ENCODE measurements at places on chromosomes 2 and 18. TPM values are rescaled to one million over a fixed set of nuclear protein-coding genes. Genes with fewer than 3 reads are reported as not detected.
A peak's percentile ranks its signal among the peaks of the same experiment; 100 is the strongest.

ALPG gene
- not detected for total RNA-seq

DNA sequence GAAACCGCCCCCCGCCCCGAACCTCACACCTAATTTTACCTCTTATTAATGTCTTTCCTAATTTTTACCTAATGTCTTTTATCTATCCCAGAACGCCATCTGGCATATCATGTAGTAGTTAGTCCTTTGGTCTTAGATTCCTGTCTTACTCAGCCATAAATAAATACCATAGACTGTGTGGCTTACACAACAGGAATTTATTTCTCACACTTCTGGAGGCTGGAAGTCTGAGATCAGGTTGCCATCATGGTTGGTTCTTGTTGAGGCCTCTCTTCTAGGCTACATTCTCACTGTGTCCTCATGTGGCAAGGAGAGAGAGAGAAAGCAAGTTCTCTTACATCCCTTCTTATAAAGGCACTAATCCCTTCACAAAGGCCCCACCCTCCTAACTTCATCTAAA lies 46.8 kb downstream of the RHBDD1 start:
- no peak for DNase-seq

DNA sequence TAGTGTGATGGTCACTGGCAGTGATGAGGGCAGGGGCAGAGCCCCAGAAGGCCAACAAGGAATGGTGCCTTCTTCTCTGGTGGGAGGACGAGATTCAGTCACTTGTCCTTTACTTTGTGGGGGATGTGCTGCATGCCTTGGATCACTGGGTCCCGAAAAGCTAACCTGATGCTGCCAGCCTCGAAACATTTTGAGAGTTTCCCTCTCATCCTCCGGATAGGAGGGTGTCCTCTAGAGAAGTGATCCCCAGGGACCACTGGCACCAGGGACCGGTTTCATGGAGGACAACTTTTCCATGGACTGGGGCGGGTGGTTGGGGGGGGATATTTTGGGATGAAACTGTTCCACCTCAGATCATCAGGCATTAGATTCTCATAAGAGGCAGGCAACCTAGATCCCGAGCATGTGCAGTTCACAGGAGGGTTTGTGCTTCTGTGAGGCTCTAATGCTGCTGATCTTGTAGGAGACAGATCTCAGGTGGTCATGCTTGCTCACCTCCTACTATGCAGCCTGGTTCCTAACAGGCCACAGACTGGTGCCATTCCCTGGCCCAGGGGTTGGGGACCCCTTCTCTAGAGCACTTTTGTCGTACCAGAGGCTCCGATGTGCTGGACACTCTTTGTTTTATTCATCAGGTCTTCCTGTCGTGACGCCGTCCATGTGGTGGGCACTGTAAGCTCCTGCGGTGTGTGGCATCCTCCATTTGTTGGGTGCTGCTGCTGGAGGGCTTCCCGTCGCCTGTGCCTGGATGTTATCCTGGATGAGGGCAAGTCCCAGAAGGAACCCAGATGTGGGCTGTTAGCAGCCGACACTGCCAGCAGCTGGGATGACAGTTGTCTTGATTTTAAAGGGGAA lies 68.5 kb upstream of the HDAC4 start:
- no peak for DNase-seq

DNA sequence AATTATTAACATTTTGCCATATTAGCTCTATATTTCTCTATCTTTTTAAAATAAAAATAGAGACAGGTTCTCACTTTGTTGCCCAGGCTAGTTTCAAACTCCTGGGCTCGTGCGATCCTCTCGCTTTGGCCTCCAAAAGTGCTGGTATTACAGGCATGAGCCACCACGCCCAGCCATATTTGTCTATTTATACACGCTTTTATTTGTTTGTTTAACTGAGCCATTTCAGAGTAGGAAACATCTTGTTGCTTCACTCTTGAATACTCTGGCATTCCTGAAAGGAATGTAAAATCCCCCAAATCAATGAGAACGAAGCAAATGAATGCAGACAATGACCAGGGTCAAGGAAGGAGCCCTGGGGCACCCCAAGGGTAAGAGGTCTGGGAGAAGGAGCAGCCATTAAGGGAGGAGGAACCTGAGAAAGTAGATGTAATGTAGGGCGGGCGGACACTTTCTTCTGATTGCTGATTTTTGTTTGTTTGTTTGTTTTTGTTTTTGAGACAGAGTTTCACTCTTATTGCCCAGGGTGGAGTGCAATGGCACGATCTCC lies 31.7 kb upstream of the RAB1A start:
- DNase-seq, result no peak

- peak; percentile 15 for DNase-seq
These were observed 139.4 kb downstream of the AKAIN1 start for GRCh38 chr18:5057386-5058348.

- peak; percentile 63 for DNase-seq
These were observed 681 bp downstream of the SPR start for GRCh38 chr2:72887740-72888437.

CRYGC gene
- not detected for total RNA-seq

- no peak for DNase-seq
These were observed 761.8 kb upstream of the ACVR2A start for GRCh38 chr2:147082850-147083522.

DNA sequence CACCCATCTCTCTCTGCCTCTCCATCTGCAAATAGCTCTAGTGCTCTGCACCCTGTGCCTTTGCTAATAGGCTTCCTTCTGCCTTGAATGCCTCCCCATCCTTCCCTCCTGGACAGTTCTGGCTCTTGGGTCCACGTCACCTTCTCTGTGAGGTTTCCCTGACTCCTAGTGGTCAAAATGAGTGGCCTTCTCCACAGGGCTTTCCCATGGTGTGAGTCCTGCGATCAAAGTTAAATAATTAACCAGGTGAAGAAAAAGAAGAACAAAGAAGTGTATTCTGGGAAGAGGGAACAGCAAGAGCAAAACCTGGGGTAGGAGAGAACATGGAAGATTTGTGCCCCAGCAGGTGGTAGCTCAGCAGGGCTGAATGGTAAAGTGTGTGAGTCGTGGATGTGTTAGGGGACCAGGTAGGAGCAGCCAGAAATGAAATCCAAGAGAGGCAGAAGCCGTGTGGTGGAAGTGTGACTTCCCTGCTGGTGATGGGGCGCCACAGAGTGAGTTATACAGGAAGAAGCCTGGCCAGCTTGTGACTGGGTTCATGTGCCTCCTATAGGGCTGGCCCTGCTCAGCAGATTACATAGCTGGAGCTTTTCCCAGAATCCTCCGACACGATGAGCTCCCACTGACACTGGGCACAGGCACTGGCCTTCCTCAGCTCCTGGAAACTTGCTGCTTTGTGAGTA lies 93.8 kb upstream of the LDAH start:
- no peak for DNase-seq

- DNase-seq, result peak; percentile 77
These were observed 66.0 kb upstream of the ST3GAL5 start for GRCh38 chr2:85954590-85955458.

DNA sequence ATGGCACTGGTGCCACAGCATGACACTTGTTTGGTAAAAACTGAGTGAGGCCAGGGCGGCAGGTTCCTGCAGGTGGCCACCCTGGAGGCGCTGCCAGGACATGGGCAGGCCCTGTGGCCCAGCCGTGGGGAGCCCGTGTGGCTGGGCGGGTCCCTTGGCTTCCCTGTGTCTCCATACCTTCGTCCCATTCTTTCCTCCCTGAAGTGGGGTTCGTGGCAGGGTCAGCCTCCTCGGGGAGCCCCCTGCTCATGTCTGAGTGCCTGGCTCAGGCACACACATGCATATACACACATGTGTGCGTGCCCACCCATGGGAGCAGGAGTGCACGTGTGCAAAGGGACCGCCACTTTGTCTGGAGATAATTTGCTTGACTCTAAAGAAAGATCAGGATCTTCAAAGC lies 86.5 kb upstream of the HDAC4 start:
- DNase-seq, result no peak

MOGAT1 gene
- total RNA-seq, result not detected

STON1 gene
- 68.0 TPM for total RNA-seq

DNA sequence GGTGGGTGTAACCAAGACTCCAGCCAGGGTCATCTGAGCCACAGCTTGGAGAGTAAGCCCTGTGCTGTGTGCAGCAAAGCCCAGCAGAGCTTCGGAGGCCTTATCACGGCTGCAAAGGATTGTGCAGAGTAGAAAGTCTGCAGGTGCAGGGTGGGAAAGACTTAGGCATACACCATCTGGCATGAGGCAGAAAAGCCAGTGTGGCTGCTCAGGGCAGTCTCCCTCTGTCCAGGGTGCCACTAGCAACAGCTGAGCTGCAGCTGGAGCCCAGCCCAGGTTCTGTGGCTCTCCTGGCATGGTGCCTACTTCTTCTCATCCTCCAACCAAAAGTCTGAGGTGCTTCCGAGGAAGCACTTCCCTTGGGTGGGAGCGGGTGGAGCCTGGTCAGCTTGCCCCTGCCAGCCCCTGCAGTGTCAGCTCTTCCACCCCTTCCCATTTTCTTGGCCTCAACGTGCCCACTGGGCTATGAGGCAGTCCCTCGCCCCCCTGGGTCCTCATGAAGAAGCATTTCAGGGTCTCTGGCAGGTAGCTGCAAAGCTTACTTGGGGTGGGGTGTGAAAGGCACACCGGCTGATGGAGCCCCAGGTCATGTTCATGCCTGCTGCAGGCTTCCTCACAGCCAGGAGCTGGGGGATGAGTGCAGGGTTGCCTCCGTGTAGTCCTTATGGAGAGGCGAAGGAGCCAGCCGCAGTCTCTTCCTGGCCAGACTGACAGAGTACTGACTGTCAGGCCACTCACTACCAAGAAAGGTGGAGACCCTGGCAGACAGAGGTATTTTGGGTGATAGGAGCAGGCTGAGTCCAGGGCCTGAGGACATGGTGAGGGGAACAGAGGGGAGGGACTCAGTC lies 4.8 kb downstream of the AMER3 start:
- DNase-seq, result no peak

GRCh38 chr2:166716968-166717367 lies 171.3 kb upstream of the XIRP2 start:
- DNase-seq, result no peak

EPHA4 gene
- 41.3 TPM for total RNA-seq

DNA sequence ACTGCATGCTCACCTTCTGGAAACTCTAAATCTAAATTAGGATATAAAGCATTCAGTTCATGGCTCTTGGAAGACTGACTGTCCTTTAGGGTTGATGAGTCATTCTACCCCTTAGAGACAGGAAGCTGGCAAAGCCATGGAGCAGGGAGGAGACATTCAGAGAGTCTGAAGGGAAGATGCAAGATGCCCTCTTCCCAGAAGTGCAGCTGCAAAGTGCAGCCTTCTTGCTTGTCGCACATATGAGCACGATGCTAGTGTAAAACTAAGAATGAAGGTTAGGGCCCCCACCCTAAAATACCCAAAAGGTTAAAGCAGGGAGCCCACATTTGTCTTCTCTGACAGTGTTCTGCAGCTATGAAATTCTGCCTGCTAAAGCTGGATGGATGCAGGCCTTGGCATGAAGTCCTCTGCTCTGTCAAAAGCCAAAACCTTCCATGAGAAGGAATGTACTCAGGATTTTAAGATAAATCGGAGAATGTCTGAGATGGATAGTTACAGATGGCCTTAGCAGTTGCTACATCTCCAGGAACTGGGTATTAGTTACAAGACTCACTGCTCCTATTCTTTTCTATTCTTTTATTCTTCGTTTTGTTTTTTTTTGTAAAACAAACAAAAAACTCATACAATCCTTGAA lies 89.7 kb downstream of the POLE4 start:
- DNase-seq, result no peak

GRCh38 chr18:25646971-25647370 lies 295.0 kb upstream of the ZNF521 start:
- no peak for DNase-seq

DNA sequence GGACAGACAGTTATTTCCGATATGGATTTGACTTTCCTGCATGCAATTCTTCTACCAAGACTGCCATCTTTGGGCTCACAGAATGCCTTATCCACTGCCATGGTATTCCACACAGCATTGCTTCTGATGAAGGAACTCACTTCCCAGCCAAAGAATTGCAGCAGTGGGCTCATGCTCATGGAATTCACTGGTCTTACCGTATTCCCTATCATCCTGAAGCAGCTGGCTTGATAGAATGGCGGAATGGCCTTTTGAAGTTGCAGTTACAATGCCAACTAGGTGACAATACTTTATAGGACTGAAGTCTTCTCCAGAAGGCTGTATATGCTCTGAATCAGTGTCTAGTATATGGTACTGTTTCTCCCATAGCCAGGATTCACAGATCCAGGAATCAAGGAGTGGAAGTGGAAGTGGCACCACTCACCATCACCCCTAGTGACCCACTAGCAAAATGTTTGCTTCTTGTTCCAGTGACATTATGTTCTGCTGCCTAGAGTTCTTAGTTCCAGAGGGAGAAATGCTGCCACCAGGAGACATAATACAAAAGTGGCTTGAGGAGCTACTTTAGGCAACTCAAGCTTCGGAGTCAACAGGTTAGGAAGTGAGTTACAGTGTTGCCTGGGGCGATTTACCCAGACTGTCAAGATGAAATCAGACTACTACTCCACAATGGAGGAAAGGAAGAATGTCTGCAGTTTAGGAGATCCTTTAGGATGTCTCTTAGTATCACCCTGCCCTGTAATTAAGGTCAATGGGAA lies 23.8 kb upstream of the SMAD4 start:
- no peak for DNase-seq

FNDC4 gene
- total RNA-seq, result 7.0 TPM

DNA sequence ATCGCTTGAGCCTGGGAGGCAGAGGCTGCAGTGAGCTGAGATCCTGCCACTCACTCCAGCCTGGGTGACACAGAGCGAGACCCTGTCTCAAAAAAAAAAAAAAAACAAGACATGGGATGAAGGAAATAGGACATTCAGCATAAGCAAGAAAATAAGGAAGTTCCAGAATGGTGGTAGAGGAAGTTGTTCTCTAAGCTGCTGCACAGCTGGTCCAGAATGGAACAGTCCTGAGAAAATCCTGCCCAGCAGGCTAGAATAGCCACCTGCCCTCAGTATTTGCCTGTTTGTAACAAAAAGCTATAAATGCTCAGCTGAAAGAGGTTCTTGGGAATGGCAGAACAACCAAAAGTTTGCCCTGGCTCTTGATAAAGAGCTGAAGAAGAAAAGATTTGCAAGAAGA lies 11.1 kb upstream of the MAPRE3 start:
- no peak for DNase-seq

DNA sequence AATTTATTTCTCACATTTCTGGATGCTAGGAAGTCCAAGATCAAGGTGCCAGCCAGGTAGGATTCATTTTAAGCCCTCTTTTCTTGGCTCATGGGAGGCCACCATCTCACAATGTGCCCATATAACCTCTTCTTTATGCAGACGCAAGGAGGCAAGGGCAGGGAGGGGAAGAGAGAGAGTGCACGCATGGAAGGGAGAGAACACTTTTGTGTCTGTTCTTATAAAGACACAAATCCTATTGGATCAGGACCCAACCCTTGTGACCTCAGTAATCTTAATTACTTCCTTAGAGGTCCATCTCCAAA lies 32.5 kb downstream of the CMPK2 start:
- no peak for DNase-seq

BBS5 gene
- total RNA-seq, result 13.8 TPM

- DNase-seq, result no peak
These were observed 271.9 kb downstream of the NCKAP5 start for GRCh38 chr2:133296401-133296800.

ZNG1B gene
- 46.5 TPM for total RNA-seq

- DNase-seq, result no peak
These were observed 389.3 kb downstream of the IRS1 start for GRCh38 chr2:226410247-226410835.

- DNase-seq, result no peak
These were observed 373.5 kb downstream of the SUCLG1 start for GRCh38 chr2:84085562-84085961.
